H7 (cell line): ENCODE measurements at places on chromosomes 6 and 20. TPM values are rescaled to one million over a fixed set of nuclear protein-coding genes. Genes with fewer than 3 reads are reported as not detected.

DNA sequence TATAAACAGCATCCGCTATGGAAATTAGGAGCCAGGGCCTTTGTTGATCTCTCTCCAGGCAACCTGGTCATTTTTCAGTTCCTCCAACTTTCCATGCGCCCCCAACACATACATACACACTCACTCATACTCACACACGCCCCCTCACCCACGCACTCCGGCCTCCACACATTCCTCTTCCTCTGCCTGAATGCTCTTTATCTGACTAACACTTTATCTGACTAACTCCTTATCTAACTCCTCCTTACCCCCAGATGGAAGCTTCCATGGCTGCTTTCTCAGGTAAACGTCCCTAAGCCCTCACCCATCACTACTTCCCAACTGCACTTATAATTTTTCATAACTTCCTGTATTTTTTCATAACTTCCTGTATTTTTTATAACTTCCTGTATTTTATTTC is 17.4 kb downstream of the CASS4 start:
- DNase-seq: no peak

GRCh38 chr6:134407791-134408190 is 89.9 kb upstream of the SGK1 start:
- no peak for DNase-seq

MRPL14 gene
- total RNA-seq: 91.0 and 92.0 TPM in 2 replicates

- DNase-seq: no peak
Measured at GRCh38 chr6:165106261-165106660, 203.1 kb downstream of the C6orf118 start.

DNA sequence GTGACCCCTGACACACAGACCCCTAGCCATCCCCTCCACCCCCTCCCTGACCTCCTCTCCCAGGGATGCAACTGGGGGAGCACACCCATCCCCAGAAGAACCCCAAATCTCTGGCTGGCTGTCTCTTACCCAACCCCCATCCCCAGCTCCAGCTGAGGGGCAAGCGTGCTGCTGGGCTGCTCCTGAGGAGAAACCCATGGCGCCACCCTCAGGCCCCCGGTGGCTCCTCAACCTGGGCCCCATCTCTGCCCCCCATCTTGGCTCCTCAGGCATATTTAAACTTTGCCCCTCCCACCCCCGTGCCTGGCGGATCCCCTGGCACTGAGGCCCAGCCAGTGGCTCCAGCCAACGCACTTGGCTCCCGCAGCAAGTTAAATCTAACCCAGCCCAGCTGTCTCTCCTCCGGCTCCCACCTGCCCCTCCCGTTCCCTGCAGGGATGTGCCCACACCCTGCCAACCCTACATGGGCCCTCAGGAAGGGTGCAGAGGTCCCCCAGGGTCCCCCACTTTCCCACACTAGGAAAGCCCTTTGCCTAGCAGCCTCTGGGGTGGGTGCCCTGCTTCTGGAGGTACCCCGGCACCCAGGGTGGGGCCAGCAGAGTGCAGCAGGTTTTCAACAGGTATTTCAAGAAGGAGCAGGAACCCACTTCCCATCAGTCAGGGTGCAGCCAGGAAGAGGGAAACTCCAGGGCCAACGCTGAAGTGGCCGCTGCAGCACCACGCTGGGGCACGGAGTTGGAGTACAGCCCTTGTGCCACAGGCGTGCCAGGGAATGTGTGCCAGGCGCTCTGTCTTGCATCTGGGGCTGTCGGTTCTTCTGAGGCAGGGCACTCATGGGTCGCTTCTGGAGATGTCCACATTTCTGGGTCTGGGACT is 5.3 kb upstream of the OSBPL2 start:
- no peak for DNase-seq

CCDC170 gene
- 0.11 and 0.55 TPM in 2 replicates for total RNA-seq

PNLDC1 gene
- not detected in 2 replicates for total RNA-seq
